Nucleus accumbens (tissue), 56 donors: ENCODE measurements at places on chromosomes 16 and 17.
A peak's percentile ranks its signal among the peaks of the same experiment; 100 is the strongest.

DNA sequence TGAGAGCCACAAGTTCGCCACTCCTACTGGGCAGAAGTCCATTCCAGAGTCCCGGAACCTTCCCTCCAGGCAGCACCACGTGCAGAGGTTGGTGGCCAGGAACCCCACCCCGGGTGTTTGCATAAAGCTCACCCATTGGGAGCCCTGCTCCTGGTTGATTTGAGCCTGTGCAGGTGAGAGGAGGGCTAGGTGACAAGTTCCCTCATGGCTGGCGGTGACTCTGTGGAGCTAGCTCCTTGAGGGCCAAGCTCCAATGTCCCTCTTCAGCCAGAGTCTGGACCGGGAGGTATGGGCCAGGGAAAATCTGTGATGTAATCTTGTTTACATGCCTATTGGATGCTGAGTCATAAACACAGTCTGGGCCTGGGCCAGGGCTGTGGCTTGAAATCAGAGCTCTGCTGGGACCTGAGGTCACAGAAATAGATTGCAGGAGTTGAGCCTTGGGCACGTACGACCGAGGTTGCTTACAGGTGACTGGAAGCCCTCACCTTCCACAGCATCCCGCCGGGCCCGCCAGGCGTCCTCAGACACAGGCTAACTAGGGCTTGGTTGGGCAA lies 118.9 kb downstream of the AATF start:
- no peak for DNase-seq

GRCh38 chr16:86854626-86855294 lies 276.4 kb downstream of the FOXL1 start:
- DNase-seq = no peak

GRCh38 chr17:16129441-16130205 lies 85.7 kb downstream of the NCOR1 start:
- no peak for DNase-seq

DNA sequence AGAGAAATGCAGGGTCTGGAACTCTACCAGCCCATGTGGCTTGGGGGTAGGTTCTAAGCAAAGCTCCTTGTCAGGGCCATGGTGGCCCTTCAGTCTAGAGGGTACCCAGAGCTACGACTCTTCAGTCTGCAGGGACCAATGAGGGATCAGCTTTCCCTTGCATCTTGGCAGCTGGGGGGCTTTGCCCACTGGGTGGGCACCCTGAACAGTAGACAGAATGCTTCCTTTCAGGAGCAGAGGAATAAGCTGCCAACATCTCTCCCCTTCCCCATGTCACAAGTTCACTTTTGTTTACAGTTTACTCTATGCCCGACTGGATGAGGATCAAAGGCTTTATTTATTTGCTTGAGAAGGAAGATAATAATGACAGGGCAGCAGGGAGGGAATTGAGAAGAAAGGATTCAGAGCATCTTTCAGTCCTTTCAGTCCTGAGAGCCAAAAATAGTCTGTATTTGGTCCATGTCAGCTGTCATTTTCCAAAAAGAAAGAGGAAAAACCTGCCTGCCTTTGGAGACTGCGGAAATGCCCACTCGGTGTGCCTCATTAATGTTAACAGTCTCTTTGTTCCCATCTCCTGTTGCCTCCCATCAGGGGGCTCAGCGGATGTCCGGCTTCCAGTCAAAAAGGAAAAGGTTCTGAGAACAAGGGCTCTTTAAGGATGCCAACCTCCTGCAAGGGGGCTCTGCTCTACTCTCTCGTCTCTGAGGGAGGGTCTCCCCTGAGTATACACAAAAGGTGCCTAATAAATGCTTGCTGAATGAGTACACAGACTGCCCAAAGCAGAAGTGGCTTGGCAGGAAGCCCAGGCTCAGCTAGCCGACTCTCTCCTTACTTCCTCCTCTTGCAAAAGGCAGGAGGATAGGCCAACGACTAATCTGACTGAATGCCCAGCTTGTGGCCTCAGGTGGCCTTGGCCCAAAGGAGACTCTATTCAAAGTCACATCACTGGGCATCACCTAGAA lies 17.1 kb downstream of the TRAF4 start:
- peak; percentile 31 for DNase-seq

DNA sequence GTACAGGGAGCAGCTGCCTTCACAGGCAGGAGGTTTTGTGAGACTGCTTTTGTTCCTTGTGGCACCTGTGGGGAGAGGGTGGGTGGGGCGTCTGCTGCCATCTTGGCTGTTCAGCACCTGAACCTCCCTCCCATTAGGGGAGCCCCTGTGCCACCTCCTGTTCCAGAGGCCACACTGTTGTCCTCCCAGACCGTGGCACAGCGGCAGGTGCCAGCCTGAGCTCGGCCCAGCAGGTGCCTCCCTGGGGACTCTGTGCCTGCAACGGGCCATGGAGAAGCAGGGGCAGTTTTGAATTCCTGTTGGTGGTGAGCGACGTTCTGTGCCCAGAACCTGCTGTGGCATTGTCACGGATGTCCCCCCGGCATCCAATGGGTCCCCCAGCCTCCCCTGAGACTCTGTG lies 9.9 kb downstream of the LGALS3BP start:
- DNase-seq = no peak

DNA sequence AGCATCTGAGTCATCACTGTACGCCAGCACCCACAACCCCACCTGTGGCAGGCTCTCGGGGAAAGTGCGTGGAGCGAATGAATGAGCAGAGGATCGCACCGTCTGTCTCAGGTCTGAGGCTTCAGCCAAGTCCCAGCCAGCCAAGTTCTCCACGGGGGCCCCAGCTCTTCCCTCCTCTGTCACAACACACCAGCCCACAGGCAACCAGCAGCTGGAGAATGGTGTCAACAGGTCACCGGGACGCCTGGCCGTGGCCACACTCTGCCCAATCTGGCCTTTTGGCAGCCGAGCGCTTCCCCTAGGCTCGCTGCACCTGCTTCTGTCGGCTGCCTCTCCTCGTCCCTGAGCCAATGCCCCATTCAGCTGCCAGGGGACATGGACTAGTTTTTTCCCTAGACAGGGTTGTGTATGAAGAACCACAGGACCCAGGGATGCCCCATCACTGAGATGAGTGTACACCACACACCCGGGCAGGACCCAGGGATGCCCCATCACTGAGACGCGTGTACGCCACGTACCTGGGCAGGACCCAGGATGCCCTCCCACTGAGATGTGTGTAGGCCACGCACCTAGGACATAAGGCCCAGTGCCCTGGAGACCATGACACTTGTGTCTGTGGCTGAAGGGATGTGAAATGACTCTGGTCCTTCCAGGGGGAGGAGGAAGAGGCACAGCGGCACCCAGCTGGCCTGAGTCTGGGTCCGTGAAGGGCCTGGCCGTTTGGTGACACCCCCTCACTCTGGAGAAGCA lies 52.8 kb downstream of the ABR start:
- DNase-seq = no peak

DNA sequence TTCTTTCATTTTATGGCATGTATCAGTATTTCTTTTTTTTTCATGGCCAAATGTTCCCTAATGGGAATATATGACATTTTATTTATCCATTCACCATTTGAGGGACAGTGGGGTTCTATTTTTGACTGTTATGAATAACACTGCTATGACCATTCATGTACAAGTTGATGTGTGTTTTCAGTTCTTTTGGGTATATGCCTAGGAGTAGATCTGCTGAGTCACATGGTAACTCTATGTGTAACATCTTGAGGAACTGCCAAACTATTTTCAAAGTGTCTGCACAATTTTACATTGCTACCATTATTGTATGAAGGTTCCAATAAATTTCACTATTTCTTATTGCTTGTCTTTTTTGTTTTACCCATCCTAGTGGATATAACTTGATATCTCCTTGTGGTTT lies 223.0 kb downstream of the TANC2 start:
- no peak for DNase-seq

DNA sequence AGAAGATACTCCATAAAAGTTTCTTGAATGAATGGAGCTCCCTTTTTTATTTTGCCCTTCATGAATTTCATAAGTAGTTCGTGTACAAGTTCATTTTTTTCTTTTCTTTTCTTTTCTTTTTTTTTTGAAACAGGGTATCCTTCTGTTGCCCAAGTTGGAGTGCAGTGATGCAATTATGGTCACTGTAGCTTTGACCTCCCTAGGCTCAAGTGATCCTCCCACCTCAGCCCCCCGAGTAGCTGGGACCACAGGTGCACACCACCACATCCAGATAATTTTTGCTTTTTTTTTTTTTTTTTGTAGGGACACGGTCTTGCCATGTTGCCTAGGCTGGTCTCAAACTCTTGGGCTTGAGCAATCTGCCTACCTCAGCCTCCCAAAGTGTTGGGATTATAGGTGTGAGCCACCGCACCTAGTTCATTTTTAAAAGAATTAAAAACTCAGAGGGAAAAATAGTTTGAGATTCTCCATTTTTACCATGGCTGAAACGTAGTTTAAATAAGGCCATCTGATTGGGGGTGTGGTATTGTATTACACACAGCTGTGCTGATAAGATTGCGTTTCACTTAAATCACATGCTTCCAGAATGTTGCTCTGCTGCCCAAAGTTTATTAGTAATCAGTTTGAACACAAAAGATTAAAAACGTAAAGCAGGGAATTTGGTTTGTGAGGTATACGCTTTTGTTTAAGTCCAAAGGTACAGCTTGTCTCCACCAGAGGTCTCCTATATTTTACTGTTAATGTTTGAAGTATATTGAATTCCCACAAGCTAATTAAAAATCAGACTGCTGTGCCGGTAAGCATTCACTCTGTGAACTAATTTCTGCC lies 154.1 kb downstream of the SOCS1 start:
- no peak for DNase-seq

GRCh38 chr16:24850289-24850938 lies 4.7 kb downstream of the SLC5A11 start:
- DNase-seq = no peak

GRCh38 chr17:66580956-66581391 lies 253.9 kb upstream of the CACNG5 start:
- DNase-seq = no peak

DNA sequence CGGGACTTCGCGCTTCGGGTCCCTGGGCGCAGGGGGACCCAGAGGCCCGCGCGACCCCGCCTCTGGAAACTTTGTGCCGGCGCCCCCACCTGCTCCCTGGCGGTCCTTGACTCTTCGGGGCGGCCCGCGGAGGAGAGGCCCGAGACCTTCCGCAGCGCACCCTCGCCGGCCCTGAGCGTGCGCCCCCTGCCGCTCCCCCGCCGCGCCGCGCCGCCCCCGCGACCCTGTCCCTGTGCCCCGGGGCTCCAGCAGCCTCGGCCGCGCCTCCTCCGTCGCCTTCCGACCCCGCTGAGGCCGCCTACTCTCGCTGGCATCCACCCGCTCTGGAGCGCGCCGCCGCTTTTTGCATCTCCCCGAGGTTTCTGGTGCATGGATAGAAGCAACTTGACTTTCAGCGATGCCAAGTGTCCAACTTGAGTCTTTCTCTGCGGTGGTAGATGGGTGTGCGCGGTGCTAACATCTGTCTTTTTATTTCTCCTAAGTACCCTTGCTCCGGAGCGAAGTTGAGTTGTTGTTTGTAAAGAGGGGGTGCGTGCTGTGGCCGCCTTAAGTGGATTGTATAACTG lies 414 bp downstream of the DUSP14 start:
- no peak for DNase-seq

DNA sequence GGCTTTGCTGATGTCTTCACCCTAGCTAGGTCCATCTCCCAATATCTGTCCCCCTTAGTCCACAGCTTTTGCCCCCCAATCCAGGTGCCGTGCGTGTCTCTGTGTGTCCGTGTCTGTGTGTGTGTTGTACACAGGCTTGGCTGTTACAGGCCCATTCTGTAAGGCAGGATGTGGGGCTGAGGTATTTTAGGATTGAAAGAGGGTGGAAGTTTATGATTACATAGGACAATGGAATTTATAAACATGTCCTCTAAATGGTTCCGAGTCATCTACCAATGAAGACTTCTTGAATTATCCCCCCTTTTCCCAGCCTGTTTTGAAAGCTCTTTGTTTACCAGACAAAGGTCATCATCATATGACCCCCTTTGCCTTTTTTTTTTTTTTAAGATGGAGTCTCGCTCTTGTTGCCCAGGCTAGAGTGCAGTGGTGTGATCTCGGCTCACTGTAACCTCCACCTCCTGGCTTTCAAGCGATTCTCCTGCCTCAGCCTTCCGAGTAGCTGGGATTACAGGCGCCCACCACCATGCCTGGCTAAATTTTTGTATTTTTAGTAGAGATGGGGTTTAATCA lies 21.9 kb downstream of the ACE start:
- no peak for DNase-seq

DNA sequence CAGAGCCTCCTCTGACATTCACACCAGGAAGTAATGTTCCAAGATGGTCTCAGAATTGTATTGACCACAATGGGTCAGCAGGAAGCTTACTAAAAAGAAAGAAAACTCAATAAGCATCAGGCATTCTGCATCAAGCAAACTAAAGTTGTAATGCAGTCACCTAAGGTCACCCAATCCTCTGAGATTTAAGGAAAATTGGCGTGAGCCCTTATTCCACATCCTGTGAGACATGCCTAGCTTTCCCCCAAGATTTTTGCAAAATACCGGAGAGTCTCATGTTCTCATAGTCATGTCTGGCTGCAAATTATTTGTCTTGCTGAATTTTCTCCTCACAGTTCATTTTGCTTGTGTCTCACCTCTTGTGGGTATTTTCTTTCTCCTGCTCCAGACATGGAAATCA lies 417.1 kb upstream of the SOX9 start:
- no peak for DNase-seq

GRCh38 chr16:10405386-10405939 lies 19.6 kb downstream of the ATF7IP2 start:
- no peak for DNase-seq

GRCh38 chr16:63813862-63814261 lies 1308.0 kb downstream of the CDH11 start:
- no peak for DNase-seq

GRCh38 chr16:81797443-81797842 lies 18.4 kb downstream of the PLCG2 start:
- no peak for DNase-seq
